ENCODE measurements at places on chromosomes 16 and 17.

DNA sequence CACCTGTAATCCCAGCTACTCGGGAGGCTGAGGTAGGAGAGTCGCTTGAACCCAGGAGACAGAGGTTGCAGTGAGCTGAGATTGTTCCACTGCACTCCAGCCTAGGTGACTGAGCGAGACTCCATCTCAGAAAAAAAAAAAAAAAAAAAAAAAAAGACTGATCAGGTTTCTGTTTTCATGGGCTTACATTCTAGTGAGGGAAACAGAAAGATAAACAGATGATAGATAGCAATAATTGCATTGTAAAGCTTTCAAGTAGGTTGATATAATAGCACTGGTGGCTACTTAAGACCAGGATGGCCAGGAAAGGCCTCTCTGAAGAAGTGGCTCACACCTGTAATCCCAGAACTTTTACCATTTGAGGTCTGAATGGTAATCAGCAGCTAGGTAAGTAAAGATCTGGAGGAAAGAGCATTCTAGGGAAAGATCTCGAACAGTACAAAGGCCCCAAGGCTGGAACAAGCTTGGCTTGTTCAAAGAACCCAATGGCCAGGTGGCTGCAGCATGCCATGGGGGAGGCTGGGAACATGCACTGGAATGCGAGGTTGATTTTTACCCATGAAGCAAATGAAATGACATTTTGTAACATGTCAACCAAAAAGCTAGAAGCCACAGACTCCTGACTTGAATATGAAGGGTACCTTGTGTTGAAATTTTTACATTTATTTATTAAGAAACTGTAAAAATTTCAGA lies 108.3 kb upstream of the DHX40 start:
- DNase-seq = no peak

DNA sequence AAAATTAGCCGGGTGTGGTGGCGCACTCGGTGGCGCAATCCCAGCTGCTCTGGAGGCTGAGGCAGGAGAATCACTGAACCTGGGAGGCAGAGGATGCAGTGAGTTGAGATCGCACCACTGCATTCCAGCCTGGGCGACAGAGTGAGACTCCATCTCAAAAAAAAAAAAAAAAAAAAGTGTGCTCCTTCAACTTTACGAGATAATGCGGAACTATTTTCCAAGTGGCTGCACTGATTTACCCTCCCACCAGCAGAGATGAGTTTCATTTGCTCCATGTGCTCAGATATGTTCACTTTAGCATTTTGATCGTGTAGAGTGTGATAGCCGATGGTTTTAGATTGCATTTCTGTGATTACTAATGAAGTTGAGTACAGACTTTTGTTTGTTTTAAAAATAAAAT lies 20.0 kb upstream of the LASP1NB start:
- DNase-seq = no peak

GRCh38 chr16:53219795-53220454 lies 165.1 kb downstream of the CHD9 start:
- DNase-seq = no peak

GRCh38 chr17:75827308-75828075 lies 16.7 kb downstream of the UNC13D start:
- DNase-seq = peak; percentile 56

GRCh38 chr16:1557074-1557473 lies 23.6 kb downstream of the TMEM204 start:
- no peak for DNase-seq

DNA sequence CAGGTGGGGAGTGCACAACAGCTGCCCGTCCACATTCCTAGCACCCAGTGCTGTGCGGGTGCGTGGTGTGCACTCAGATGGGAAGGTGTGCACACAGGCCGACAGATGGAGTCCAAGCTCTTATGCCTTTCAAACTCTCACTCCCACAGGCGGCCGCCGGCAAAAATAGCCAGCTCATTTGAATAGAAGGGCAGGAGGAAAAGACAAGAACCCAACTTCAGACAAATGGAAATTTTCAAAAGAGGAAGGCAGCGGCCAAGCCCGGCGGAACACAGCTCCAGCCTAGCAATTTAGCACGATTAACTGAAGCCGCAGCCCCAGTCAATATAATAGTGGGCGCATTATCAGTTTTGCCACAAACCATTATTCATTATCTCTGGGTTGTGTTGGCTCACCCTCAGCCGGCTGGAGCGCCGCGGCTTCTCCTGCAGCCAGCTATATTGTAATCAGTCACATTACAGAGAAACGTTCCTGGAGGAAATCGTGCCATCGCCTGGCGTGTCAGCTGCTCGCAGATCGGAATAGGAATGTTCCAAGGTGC lies 103.9 kb upstream of the SEC14L1 start:
- no peak for DNase-seq

DNA sequence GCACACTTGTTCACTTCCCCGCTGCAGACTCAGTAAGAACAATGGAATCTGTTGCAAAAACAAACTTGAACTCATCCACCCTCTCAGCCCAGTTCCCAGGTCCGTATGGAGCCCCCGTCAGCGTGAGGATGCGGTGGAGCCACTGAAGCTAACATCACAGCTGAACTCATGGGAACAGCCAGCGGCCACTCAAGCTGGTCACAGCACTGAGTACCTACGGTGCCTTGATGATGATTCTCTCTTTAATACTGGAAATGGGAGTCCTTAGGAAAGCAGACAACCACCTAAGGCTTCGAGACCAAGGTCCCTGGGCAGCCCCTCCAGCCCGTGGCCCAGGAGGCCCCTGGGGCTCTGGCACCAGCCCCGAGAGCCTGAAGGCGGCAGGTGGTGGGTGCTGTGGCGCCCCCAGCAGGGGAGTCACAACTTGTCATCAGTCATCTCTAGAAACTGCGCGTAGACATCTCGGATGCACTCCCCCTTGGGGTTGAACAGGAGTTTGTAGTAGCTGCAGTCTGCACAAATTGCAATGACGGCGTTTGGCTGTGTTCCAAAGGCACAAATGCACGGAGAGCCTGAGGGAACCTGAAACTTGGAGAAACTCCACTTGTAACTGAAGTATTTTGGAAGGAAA lies 31.0 kb upstream of the RHOT1 start:
- peak; percentile 87 for DNase-seq

- no peak for DNase-seq
These were observed 216.9 kb downstream of the IRX3 start for GRCh38 chr16:54069601-54070239.

- DNase-seq = peak; percentile 4
These were observed 53.2 kb downstream of the CDYL2 start for GRCh38 chr16:80751167-80751566.

- DNase-seq = no peak
These were observed 15.8 kb downstream of the RIPOR1 start for GRCh38 chr16:67544329-67544841.

GRCh38 chr17:7747635-7748071 lies 30.1 kb downstream of the DNAH2 start:
- peak; percentile 52 for DNase-seq

DNA sequence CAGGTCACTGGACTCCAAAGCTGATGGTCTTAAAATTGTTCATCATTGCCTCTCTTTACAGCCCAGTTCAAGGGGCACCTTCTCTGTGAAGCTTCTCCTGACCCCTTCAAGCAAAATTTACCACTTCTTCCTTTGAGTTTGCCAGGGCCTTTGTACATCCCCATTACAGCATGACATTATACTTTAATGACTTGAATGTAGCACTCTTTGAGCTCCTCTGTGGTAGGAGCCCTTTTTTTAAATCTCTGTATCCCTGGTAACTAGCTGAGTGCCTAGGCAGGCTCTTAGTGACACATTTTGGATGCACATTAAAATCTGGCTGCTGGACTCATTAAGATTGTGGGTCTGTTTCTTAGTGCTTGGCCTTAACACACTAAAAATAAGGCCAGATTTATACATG lies 412.1 kb downstream of the CA10 start:
- DNase-seq = no peak

GRCh38 chr16:88680554-88681083 lies 5.7 kb downstream of the SNAI3 start:
- DNase-seq = no peak

Data from brain microvascular endothelial cell (primary cell).